Heart left ventricle (tissue), 16 donors: ENCODE measurements at places on chromosomes 4 and X. TPM values are rescaled to one million over a fixed set of nuclear protein-coding genes. Genes with fewer than 3 reads are reported as not detected.

The LRP2BP gene
- total RNA-seq: 3.5 TPM

DNA sequence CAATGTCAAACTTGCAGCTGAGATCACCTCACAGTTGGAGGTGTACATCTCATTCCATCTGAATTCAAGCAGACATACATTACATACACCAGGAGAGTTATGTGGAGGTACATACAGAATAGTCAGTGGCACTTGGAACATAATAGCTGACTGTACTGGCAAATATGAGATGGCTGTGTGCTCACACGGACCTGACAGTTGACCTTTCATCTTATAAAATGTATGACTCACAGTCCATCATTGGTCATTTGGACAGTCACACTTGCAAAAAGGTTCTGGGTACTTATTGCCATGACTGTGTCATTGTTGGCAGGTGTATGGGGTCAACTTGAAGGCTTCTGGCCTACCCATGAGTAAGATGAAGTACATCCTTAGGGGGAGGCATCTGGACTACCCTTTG is 88.6 kb upstream of the WDR1 start:
- H3K36me3 ChIP-seq: no peaks in the 10 kb centered on the region
- no peak overlapping the region for H3K27ac ChIP-seq
- H3K4me3 ChIP-seq: no peak overlapping the region
- DNase-seq: no peak
- H3K4me1 ChIP-seq: no peaks in the 10 kb centered on the region

DNA sequence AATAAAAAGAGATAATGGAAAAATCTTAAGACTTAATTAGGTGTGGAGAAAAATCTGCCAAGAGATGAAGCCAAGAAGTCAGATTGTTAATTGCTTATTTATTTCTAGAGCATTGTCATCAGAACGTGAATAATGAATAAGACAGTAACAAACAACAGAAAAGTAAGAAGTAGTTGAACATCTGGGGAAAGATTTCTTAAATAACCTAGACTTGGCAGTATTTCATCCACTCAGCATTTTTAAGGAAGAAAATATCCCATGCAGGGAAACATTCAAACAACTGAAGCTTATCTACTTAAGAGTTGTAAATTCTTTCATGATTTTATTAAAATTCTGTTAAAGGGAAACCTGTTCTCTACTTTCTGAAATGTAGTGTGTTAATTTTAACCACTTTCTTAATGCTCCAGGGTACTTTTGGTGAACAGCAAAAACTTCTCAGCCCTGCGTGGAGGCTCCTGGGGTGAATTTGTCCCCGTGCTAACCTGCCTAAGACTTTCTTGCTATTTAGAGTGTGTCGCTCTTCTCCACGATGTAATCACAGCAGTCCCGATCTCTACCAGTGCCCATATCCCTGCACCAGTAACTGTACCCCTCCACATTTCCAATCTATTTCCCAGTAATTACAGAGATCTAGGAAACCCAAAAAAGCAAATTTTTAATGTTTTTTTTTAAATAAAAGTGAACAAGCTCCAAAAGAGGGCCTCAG is 124.6 kb downstream of the CORIN start:
- H3K27ac ChIP-seq: no peak overlapping the region
- no peaks in the 10 kb centered on the region for H3K36me3 ChIP-seq
- H3K4me1 ChIP-seq: peaks cover 3% of the 10 kb centered on the region
- no peaks in the 10 kb centered on the region for H3K27me3 ChIP-seq
- no peak overlapping the region for H3K4me3 ChIP-seq

DNA sequence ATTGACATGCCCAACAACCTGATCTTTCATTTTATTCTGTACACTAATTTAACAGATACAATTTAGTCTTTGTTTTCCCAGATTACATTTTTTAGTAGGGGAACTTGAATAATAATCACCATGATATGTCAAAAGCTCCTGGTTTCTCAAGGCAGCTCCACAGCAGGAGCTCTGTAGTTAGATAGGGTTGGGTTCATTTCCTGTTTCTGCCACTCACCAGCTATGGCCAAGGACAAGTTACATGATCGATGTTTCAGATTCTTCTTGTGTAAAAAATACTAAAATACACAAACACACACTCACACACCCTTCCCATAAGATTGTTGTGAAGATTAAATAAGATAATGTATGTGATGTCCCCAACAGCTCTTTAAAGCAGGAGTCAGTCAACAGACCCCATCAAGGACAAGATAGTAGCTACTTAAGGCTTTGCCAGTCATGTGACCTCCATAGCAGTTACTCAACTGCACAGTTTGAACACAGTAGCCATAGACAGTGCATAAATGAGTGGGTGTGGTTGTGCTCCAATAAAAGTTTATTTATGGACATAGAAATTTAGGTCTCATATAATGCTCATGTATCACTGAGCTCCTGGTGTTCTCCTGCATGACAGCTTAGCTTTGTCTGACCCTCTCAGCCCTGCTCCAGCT is 18.4 kb downstream of the GUCY1A1 start:
- no peak overlapping the region for H3K4me3 ChIP-seq
- no peaks in the 10 kb centered on the region for H3K27me3 ChIP-seq
- H3K4me1 ChIP-seq: peaks cover 79% of the 10 kb centered on the region
- no peak overlapping the region for H3K27ac ChIP-seq
- no peaks in the 10 kb centered on the region for H3K36me3 ChIP-seq
- DNase-seq: no peak

DNA sequence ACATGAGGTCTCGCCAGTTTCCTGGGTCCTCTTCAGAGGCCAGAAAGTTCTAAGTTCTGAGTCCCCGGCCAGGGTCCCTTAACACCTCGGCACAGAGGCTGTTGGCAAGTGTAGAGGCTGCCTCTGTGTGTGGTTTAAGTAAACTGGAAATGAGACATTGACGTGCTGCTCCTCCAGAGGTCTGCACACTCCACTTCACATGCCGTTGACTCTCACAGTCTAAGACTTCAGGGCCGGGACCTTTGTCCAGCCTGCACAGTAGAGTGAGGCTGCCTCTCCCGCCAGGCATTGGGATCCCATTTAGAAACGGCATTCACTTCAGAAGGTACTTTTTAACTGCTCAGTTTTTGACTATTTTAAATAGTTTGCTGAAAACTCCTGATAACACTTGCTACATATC is 10.6 kb upstream of the TADA2B start:
- DNase-seq: no peak
- peaks cover 6% of the 10 kb centered on the region for H3K36me3 ChIP-seq
- no peaks in the 10 kb centered on the region for H3K27me3 ChIP-seq
- no peak overlapping the region for H3K4me3 ChIP-seq
- H3K27ac ChIP-seq: no peak overlapping the region
- no peaks in the 10 kb centered on the region for H3K4me1 ChIP-seq

- no peak overlapping the region for H3K4me3 ChIP-seq
- no peaks in the 10 kb centered on the region for H3K27me3 ChIP-seq
- DNase-seq: no peak
- H3K4me1 ChIP-seq: no peaks in the 10 kb centered on the region
- H3K27ac ChIP-seq: no peak overlapping the region
- H3K36me3 ChIP-seq: no peaks in the 10 kb centered on the region
Observed at GRCh38 chr4:99683895-99684294, 26.3 kb upstream of the C4orf54 start.

DNA sequence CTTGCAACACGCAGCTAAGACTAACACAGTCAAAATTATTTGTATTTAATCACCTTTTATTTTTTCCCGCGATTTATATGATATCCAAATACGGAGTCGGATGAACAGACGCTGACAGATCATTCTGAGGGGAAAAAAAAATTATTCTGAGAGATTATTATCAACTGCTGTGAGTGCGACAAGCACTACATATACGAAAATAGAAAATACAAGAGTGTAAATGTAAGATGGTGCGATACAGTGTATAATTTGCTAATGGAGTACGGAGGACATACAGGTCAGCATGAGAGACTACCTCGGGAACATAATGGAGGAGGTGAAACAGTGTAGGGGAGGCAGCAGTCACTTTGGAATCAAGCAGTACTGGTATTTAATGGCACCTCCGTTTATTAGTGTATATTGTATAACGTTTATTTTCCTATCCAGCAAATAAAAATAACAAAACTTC is 2.8 kb upstream of the LIN54 start:
- DNase-seq: no peak
- peak overlapping the region; percentile 72 for H3K4me3 ChIP-seq
- peaks cover 27% of the 10 kb centered on the region for H3K4me1 ChIP-seq
- H3K36me3 ChIP-seq: no peaks in the 10 kb centered on the region
- peak overlapping the region; percentile 62 for H3K27ac ChIP-seq

DNA sequence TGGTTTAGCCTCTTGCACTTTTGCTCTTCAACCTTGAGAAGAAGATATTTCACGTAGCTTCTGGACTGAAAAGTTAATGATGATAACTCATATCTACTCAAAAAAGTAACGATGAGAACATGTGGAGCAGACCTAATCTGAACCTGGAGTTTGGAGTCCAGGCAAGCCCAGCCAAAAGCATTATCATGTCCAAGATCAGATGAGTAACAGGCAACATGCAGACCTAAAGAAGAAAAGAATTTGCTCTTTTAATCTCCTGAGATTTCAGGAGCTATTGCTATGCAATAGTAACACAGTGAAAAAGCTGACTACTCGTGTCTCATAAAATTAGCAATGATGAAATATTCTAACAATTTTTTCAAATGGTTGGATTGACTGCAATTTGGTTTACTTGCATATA is 21.8 kb upstream of the PPA2 start:
- H3K4me3 ChIP-seq: no peak overlapping the region
- H3K27me3 ChIP-seq: peaks cover 3% of the 10 kb centered on the region
- no peaks in the 10 kb centered on the region for H3K4me1 ChIP-seq
- no peak for DNase-seq
- no peak overlapping the region for H3K27ac ChIP-seq

GRCh38 chr4:88734403-88734949 is 36.8 kb upstream of the NAP1L5 start:
- H3K4me3 ChIP-seq: no peak overlapping the region
- H3K36me3 ChIP-seq: peaks cover 72% of the 10 kb centered on the region
- H3K27me3 ChIP-seq: no peaks in the 10 kb centered on the region
